SHP77 (cell line): ENCODE measurements at places on chromosomes 3 and 15.

DNA sequence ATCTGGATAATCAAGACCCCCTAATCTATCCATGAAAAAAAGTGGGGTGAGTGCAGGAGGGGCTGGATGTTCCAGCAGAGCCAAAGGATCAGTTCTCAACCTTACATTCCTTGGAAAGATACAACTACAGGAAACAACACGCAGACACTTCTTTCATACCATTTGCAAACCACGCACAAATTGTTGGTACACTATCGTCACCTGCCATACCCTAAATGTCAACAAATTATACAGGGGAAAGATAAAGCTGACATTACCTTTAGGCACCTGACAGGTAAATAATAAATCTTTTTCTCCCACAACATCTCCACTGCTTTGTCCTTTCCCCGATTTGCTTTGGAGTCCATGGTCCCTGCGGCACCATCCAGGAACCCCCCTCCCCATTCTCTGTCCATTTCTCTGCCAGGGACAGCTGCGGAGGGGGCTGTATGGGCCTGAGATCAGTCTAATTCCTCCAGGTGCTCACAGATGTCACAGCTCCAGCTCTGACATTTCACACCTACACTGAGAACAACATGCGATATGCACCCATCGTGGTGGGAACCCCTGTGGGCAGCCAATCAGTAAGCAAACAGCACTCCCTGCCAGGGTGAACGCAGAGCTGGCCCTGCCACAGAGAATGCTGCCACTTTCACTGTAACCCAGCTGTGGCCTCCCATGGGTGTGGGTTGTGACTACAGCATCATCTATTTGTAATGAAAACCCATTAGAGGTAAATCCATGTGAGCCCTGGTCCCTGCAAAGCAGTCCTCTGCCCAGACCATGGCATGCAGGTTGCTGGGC lies 37.7 kb upstream of the BCL2L10 start:
- no peak for DNase-seq

DNA sequence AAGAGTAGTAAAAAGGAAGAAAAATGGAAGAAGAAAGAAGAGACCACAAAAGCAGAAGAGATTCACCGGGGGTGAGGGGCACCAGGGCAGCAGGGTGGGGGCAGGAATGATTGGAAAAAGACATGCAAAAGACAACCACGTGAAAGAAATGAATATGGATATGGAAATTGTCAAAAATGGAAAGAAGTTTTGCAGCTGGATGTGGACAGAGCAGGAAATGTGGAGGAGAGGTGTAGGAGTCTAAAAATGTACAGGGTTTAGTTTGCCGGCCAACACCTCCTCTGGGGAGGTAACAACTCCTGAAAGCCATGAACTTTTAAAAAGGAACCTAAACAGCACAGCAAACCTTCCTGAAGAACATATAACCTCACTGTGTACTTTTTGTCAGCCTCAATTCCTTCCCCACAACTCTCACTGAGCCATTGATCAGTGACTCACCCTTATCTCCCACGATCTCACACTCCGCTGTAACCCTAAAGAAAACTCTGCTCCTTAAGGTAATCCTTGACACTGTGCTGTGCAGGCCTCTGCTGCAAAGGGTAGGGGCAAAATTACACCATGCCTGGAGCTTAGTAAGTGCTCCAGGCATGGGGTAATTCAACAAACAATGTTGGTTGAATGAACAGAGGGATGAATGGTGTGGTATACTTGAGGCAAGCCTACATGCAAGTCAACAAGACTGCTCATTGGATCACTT lies 100.2 kb upstream of the BOC start:
- no peak for DNase-seq

GRCh38 chr3:54065140-54065539 lies 57.2 kb upstream of the CACNA2D3 start:
- no peak for DNase-seq

DNA sequence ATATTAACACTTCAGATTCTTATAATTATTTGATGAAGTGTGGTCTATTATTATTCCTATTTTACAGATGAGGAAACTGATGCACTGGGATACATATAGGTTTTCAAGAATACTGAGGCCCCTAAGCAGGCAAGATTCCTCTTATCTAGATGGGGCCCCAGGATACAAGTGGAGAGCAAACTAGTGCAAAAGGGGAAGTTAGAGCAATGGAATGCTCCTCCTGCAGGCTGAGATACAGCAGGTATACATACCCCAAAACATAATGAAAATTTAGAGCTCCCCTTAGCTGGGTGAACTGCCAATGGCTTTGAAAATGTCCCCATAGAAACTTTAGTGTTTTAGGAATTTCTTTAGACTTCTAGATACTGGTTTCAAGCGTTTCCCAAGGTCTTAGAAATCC lies 247.1 kb downstream of the CHST2 start:
- no peak for DNase-seq

DNA sequence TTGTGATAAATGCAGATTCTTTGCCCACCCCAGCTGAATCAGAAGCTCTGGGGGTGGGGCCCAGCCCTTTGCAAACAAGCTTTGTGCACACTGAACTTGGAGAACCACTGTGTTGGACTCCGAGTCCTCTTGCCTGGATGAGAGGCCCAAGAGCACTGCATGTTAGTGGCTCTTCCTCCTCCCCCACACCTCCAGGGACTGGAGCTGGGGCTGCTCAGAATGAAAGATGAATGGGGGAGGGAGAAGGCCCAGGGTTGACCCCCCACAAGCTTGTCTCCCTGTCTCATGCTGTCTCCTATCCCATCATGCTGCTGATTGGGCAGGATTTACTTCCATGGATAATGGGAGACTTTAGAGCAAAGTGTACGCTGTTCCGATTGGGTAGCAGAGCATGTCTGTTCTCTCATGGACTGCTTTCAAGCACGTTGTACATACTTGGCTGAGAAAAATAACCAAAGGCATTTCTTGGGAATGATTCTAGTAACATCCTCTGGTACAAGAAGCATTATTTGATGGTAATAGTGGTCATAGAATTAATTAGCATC lies 99.6 kb downstream of the PGPEP1L start:
- no peak for DNase-seq

GRCh38 chr15:66369773-66370651 lies 13.5 kb upstream of the TIPIN start:
- DNase-seq: peak; percentile 59

DNA sequence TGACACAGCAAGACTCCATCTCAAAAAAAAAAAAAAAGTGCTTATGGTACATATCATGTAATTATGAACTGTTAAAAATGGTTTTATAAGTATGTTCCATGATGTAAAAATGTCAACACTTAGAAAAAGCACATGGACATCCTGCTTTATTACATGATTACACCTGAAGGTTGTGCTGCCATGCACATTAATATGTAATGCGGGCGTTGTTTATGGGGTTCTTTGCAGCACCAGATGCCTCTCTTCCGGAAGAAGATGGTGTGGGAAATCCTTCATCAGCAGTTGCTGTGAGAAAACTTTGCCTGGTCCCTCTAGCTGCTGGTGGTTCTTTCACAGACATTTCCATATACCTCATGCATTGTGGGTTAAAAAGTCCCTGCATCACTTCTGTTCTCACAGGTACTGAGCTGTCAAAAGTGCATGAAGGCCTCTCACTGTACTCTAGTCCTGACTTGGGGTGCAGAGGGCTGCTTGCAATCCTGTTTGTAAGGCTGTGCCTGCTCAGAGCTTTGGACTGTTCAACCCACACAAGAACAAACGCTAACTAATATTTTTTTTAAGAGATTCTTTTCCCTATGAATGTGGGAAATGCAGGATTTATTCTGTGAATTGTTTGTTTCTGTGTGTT lies 43.6 kb downstream of the SENP2 start:
- no peak for DNase-seq

GRCh38 chr3:34109021-34109420 lies 310.6 kb downstream of the PDCD6IP start:
- no peak for DNase-seq

- DNase-seq: no peak
Observed at GRCh38 chr3:31724651-31725050, 191.9 kb downstream of the STT3B start.

DNA sequence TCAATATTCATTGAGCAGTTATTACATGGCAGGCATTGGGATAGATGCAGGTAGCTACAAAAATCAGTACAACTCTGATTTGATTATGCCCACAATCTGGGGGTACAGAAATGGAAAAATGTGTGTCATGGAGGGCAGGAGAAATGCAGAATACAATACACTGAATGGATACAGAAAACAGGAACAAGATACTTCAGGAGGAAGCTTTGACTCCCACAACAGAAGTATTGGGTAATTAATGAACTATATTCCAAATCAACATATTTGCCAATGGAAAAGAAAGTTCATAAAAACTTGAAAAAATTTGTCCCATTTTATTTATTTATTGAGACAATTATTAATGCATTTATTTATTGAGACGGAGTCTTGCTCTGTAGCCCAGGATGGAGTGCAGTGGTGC lies 207.0 kb downstream of the SUCLG2 start:
- no peak for DNase-seq

DNA sequence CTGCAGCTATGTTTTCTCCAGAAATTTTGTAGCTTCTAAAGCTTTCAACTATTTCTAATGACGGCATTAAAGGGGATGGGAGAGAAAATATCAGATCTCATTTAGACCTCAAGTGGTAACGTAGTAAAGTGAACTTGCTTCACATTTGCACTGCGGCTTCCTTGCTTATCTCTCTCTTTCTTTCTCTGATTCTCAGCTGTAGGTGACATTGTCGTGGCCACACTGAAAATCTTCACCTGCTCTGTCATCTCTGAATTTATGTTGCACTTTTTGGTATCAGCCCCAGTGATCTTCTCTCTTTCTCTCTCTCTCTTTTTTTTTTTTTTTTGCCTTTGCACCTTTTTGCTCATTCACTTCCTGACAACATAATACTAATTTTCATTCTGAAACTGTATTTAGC lies 254.1 kb upstream of the SATB1 start:
- no peak for DNase-seq

DNA sequence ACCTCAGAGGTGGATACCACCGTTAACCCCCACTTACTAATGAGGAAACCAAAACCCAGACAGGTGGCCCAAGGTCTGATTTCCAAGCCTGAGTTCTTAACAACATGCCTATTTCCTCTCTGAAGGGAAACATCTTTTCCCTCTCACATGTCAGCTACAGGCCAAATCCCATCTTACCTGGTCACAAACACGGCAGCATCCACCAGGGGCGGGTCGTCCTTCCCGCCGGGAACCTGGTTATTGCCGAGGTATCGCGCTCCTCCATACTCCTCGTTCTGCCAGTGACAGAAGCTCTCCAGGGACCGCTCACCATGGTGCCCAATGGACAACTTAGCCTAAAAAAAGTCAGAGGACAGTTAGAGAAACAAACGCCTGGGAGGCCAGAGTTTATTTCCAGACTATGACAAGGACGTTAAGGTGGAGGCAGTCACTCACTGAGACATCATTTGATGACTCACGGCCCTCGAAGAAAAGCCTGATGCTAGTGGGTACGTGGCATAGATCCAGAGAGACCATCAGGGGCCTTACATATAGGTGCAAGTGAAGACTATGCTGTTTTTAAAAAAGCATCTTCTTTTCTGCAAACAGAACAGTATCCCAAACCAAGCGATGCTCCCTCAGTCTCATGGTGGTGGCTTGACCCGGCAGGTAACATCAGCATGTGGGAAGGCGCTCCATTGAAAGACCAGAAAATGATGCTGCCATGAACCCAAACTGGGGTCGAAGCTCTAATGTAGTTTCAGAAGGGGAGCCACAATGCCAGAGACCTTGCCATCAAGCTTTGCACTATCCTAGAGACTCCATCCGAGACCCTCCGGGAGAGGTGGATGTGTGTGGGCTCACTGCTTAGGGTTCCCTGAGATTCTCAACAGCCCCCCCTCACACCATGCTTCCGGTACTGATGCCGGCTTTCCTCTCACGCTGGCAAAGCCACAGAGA lies 80.2 kb downstream of the ADAMTS17 start:
- no peak for DNase-seq

- no peak for DNase-seq
Observed at GRCh38 chr3:180421221-180421620, 180.7 kb upstream of the TTC14 start.

DNA sequence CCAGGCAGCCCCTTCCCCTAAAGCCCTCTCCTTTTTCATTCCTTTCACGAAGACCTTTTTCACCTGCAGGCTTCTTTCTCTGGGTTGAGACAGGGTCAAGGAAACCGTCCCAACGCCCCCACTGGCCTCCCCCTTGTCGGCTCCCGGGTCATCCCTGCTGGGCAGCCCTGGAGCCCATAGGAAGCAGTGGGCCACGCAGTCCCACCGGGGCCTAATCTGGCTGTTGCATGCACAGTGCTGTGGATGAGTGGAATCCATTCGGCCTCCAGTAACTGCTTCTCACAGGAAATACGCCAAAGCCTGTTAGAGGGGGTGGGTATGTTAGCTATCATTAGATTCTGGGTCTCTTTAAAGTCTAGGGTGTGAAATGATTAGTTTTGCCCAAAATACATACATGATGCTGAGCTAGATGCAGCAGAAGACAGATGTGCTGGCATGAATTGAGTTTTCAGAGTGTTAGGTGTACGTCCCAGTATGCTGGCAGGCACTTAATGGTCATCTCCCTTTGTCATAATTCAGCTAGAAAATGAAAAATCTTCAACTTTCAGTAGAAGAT lies 16.6 kb downstream of the LYSMD4 start:
- DNase-seq: no peak

DNA sequence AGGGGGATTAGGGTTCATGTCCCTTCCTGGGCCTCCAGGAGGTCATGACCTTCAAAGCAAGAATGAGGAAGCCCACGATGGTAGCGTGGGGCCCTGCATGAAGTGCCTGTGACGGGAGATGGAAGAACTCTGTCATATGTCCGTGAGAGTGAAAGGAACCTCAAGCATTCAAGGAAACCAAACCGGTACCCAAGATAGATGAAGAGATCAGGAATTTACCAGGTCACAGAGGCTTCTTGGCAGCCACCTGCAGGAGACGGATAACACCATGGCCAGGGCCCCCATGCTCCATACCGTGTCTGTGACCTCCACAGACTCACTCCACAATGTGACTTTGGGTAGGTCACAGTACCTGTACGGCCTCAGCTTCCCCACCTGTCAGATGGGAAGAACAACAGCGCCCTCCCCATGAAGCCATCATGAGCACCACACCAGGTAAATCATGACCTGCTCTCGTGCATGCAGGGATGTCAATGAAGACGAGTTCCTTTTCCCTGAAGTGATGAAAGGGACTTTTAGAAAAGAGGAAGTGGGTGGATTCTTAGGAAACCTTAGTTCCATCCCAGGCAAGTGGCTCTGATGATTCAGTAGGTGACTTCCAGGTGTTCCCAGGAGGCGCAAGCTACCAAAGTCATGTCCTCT lies 23.3 kb upstream of the CYP11A1 start:
- no peak for DNase-seq

- peak; percentile 59 for DNase-seq
Observed at GRCh38 chr3:73542136-73542535, 82.6 kb downstream of the PDZRN3 start.

- DNase-seq: no peak
Observed at GRCh38 chr3:21542656-21543379, 208.2 kb downstream of the ZNF385D start.

GRCh38 chr3:126963261-126964190 lies 19.4 kb upstream of the PLXNA1 start:
- no peak for DNase-seq

DNA sequence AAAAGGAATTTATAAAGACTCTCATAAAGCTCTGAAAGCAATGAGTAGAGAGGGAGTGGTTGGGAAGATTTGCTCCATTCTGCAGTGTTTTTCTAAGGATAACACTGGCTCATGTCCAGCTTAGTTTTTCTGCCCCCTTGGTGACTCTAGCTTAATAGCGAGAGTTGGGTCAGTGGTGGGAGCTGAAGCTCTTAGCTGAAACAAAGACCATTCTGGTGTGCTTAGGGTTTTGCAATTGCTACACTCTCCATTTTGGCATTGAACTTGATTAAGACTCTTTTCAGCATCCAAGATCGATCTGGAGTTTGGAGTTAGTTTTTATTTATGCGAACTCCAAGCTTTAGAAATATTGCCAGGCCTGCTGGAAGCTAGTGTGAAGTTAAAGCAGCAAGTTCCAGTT lies 98.0 kb downstream of the ATG7 start:
- DNase-seq: no peak
